ENCODE measurements at places on chromosomes 16 and 17.

DNA sequence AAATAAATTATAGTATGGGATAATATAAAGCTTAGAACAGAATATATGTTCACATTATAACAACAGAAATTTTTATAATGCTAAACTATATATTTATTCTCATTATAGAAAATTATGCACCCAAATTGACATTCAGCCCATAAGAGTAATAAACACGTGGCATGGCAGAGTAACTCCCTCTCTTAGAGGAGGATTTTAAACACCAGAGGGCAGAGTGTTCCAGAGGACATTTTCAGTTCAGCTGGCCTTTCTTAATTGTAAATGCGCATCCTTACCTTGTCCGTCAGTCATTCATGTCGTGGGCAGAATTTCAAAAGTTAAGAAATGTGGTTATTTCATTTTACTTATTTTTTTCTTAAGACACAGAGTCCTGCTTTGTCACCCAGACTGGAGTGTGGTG, 147.1 kb downstream of the TANC2 start:
- no peak for DNase-seq

DNA sequence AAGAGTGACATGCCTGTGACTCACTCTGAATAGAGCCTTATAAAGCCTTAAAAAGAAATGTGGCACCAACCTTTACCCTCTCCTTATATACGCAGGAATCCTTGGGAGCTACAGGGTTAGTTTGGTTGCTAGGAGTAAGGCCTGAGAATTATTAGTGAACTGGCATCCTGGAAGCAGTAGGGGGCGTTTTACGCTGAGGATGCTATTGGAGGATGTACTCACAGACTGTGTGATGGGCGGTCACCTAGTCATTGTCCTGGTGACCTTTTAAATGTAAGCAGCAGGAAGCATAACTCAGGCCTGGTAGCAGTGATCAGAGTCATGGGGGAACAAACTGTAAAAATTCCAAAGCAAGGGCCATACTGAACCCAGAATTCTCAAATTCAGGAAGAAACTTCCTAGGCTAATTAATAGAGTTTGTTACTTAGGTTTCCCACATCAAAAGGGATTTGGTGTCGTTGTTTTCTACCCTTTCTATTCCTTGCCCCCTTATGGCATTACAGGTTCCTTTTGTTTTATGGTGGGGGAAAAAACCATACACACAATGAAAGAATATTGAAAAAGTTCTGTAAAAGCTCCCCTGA, 153.8 kb downstream of the SNX11 start:
- peak; percentile 10 for DNase-seq

DNA sequence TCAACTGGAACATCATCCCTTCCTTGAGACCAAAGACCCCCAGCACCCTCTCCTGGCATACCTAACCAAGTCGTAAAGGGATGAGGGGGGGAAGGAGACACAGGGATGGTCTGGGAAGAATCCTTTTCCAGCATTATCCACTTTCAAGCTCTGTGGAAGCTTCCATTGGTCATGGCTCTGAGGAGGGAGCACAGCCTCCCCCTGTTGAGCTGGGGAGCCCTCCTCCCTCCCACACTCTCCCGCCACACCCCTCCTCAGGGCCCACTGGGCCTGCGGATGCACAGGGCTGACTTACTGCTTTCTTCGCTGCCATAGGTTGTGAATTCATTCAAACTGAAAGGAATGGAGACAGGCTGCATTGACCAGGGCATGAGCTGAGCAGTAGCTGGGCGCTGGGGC, 12.4 kb downstream of the CSF3 start:
- no peak for DNase-seq

GRCh38 chr17:78771758-78772382, 10.2 kb downstream of the CYTH1 start:
- DNase-seq: no peak

GRCh38 chr17:73508057-73508930, 136.0 kb downstream of the SDK2 start:
- no peak for DNase-seq

DNA sequence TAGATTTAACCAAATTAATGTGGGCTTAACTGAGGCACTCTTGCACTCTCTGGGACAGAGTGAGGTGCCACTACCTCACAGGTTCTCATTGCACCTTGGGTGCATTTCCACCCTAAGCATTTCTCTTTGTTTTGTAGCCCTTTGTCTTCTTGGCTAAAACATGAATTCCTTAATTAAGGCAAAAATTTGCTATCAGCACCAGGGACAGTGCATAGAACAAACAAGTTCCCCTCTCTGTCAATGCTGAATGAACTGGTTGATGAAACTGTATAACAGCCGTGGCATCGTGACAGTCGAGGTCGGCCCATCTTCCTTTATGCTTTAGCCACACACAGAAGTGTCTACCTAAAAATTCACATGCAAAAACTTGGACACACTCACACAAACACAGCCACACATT, 74.8 kb downstream of the HS3ST2 start:
- no peak for DNase-seq

- no peak for DNase-seq
Observed at GRCh38 chr16:59046335-59046734, 312.2 kb upstream of the GOT2 start.

DNA sequence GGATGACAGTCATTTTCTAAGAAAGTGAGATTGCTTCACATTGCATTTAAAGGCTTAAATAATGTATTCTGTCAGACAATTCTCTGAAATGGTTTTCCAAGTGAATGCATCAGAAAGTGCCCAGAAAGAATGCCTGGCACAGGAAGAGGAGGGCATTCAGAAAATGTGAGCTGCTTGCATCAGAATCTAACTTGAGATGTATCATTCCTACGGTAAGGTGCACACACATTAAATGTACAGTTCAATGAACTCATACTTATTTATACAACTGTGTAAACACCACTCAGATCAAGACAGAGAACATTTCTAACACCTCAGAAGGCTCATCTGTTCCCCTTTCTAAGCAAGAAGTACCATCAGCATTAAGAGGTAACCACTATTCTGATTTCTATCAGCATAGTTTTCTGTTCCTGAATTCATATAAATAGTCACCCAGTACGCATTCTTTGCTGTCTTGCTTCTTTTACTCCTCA, 638.0 kb downstream of the MAF start:
- DNase-seq: peak; percentile 48

DNA sequence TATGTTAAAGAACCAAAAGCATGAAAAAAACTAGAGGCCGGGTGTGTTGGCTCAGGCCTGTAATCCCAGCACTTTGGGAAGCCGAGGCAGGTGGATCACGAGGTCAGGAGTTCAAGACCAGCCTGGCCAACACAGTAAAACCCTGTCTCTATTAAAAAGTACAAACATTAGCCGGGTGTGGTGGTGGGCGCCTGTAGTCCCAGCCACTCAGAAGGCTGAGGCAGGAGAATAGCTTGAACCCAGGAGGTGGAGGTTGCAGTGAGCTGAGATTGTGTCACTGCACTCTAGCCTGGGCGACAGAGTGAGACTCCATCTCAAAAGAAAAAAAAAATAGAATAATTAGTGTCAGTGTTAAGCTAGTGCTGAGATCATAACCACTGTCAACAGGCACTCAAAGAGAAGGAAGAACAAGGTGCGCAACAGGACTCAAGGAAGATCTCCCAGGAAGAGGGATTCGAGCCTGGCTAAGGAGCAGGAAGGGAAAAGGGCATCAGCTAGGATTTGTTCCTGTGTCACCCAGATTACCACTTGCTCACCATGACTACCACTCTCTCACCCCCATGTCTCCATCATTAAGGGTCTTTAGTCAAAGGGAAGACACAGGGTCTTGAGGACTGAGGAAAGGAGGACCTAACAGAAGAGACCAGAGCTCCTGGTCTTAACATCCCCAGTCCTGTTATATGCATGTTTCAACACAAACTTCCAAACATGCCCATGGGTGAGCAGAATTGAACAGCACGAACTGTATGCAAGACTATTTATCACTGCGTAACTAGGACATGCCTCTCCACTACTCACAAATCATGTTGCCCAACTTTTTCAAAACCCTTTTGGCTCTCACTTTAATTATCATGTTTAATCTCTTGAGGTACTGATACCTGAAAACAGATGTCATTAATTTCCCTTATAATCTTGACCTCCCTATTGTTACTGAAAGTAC, 88.3 kb upstream of the PLEKHM1 start:
- DNase-seq: no peak

- no peak for DNase-seq
Observed at GRCh38 chr16:89106533-89107202, 13.0 kb downstream of the ACSF3 start.

- no peak for DNase-seq
Observed at GRCh38 chr16:11602321-11602720, 15.6 kb upstream of the LITAF start.

GRCh38 chr17:49511810-49512209, 16.7 kb downstream of the NGFR start:
- no peak for DNase-seq

- no peak for DNase-seq
Observed at GRCh38 chr17:49957350-49957749, 11.6 kb upstream of the DLX4 start.

GRCh38 chr16:84218956-84219355, 20.9 kb downstream of the KCNG4 start:
- DNase-seq: no peak

DNA sequence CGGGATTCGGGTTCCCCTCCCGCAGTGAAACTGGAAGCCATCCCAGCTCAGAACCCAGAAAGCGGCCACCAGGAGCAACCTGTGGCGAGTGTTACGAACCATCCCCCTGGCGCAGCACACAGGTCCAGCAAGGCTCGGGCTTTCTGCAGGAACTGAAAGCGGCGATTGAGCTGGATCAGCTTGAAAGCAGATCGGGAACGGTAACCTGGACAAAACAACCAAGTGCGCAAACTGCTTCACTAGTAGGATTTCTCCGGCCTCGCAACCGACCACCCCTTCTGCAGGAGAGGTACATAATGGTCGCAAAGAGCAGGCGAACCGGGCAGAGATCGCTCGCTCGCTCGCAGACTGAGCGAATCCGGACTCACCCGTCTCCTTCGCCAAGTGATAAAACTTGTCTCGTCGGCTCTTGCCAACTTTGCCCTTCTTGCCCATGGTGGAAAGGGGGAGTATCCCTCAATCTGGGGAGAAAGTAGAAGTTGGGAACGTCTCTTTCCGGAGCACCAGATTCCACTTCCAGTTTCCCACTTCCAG, 696 bp upstream of the PSMC5 start:
- no peak for DNase-seq

DNA sequence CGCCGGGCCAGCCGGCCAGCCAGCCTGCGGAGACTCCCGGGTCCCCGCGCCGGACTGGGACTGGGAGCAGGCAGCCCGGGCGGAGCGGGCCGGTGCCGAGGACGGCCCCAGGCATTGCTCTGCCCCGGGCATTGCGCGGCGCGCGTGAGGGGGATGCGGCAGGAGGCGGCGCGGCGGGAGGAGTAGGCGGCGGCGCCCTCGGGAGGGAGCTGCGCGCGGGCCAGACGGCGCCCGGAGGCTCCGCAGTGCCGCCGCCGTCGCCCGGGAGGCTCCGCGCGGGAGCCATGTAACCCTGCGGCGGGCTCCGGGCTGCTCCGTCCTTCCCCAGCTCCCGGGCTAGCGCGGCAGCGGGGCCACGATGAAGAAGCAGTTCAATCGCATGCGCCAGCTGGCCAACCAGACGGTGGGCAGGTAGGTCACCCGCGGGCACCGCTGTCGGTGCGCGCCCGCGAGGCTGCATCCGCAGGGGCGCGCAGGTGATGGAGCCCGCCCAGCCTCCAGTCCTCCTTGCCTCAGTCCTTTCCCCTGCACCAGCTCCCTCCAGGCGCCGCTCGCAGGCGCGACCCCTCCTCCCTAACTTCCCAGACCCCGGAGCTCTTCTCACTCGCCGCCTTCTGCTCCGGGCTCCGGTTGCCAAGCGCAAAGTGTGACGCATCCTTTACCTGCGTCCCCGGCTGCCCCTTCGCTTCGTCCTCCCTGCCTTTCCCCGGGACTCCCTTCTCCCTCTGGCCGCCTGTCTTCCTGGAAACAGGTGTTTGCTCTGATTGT, at the start of gene ARHGAP44:
Gene ARHGAP44 (plus strand): TSS at position 18 of the 768 bp plus-strand sequence. CDS start 341 bp downstream, at position 359.
- DNase-seq: peak; percentile 64

- no peak for DNase-seq
Observed at GRCh38 chr17:8494021-8494420, 58.3 kb downstream of the NDEL1 start.

- no peak for DNase-seq
Observed at GRCh38 chr17:47997586-47997985, 26.7 kb downstream of the CDK5RAP3 start.

DNA sequence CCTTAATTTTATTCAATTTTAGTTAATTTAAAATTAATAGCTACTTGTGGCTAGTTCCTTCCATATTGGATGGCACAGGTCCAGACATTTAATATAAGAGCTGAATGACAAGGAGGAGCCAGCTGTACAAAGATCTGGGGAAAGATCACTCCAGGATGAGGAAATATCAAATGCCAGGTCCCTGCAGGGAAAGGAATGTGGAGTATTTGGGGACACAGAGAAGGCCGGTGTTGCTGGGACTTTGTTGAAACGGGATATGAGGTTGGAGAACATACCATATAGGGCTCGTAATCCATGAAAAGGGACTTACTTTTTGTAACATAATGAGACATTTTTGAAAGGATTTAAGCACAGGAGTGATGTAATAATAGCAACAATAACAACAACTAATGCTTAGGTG, 426.8 kb downstream of the HS3ST4 start:
- no peak for DNase-seq

GRCh38 chr16:75116081-75116910, at the start of gene LDHD:
LDHD (minus strand) TSS chr16:75116780; CDS start chr16:75116720, 60 bp downstream.
- DNase-seq: peak; percentile 3

GRCh38 chr17:66449418-66449977, 147.1 kb downstream of the PRKCA start:
- DNase-seq: no peak

DNA sequence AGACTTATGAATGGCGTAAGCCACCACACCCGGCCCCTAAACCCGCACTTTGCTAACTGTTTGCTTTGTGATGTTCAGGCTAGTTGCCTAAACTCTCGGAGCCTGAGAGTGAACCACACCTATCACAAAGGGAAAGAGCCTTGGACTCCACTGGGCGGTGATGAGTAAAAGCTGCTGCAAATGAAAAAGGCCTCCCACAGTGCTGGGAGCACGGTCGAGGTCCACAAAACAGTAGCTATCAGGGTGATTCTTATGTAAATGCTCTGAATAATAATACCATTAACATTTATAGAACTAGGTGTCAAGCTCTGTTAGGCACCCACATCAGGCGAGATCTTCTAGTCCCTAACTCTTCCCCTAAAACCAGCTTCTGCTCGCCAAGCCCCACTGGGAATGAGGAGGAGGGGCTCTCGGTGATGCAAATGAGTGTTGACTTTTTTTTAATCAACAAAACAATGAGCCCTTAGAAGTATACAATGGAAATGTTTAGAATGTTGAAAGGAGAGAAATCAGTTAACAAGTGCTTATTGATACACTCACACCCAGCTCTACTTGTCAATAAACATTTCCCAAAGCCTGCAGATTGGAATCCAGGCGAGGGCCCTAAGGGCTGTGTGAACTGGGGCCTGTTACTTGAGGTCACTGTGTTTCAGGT, 19.8 kb downstream of the FBRS start:
- DNase-seq: no peak

DNA sequence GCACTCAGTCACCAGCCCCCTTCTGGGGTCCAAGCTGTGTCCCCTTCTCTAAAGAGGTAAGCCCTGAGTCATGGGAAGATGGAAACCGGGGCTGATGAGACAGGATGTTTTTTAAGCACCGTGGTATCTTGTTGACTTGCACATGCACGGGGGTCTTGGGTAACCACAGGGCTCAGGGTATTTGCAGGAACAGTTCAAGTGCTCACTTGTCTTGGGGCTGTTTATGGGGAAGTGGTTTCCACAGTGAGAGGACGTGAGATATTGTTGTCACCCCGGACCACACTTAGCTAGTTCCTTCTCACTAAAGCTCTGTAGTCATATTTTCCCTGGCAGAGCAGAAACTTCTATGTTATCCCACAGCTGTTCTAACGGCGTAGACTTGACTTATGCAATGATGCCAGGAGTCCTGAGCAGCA, 7.7 kb downstream of the CCL3L1 start:
- DNase-seq: no peak
